T-helper 17 cell (primary cell): ENCODE measurements at places on chromosomes 16 and 17.

DNA sequence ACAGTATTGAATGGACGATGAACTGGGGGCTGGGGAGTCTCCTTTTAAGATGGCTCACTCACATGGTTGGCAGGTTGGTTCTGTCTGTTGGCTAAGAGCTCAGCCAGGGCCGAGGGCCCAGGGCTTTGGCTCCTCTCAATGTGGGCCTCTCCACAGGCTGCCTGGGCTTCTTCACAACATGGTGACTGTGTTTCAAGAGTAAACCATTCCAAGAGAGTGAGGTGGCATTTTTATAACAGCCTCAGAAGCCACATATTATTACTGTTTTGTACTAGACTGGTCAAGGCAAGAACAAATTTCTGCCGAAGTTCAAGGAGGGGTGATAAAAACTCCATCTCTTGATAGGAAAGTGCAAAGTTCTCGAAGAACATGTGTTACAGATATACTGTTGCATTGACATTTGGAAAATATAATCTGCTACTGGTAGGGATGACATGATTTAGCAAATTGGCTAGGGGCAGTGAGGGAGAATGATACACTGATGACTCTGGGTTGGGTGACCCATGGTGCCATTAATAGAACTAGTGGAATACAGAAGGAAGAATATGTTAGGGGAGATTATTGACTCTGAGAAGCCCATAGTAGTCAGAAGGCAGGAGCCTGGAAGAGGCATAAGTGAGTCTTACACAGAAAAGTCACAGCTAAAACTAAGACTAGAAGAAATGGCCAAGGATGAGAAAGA is 13.7 kb downstream of the KRABD2 start:
- no peak for DNase-seq

GRCh38 chr16:78773291-78773702 is 673.8 kb downstream of the WWOX start:
- no peak for DNase-seq

GRCh38 chr16:17470908-17471718 is at the start of gene XYLT1:
Gene XYLT1 (minus strand): TSS chr16:17470960. CDS start chr16:17470796, 164 bp downstream.
- DNase-seq = peak; percentile 62

- DNase-seq = no peak
Observed at GRCh38 chr17:29625037-29625750, 2.5 kb upstream of the CORO6 start.
